Activated naive CD8-positive, alpha-beta T cell treated with anti-CD3 and anti-CD28 coated beads, Interleukin-2, amount 10 ng/mL, durations not matched to agents 7 days and 5 days (primary cell): ENCODE measurements at places on chromosomes 6 and 20. TPM values are rescaled to one million over a fixed set of nuclear protein-coding genes. Genes with fewer than 3 reads are reported as not detected.

GRCh38 chr6:65814071-65814470, 107.0 kb upstream of the EYS start:
- no peak overlapping the region for H3K27ac ChIP-seq
- no peak overlapping the region for H3K4me3 ChIP-seq
- no peaks in the 10 kb centered on the region for H3K27me3 ChIP-seq
- DNase-seq, result no peak
- H3K4me1 ChIP-seq, result no peaks in the 10 kb centered on the region

GRCh38 chr20:571754-572441, 28.3 kb upstream of the CSNK2A1 start:
- H3K27ac ChIP-seq, result no peak overlapping the region
- H3K4me1 ChIP-seq, result peaks cover 4% of the 10 kb centered on the region
- H3K4me3 ChIP-seq, result no peak overlapping the region
- DNase-seq, result no peak

DNA sequence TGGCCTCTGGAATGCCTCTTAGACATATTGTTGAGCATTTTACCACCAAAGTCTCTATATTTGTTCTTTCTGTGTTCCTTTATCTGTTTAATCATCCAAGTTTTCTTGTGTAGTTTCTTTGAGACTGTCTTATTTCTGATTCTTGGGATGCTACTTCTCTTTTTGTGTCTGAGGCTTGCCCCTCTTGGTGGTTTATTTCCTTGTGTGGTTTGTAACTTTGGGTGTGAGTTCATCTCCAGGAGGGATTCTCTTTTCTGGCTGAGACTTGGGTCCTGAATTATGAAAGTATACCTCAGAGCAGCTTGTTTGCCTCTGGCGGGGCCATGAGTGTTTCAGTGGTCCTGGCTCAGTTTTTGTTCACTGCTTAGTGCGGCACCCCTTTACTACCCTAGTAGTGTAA, 33.9 kb downstream of the PPARD start:
- peaks cover 32% of the 10 kb centered on the region for H3K4me1 ChIP-seq
- H3K4me3 ChIP-seq, result peak overlapping the region; percentile 0
- H3K36me3 ChIP-seq, result peaks cover 45% of the 10 kb centered on the region

GRCh38 chr20:17673084-17673483, 9.0 kb downstream of the RRBP1 start:
- H3K4me3 ChIP-seq, result no peak overlapping the region
- peaks cover 30% of the 10 kb centered on the region for H3K36me3 ChIP-seq
- no peak for DNase-seq
- no peak overlapping the region for H3K27ac ChIP-seq
- peaks cover 10% of the 10 kb centered on the region for H3K4me1 ChIP-seq

The RIOK1 gene
- total RNA-seq, result 29.6 TPM
